Stimulated activated CD8-positive, alpha-beta memory T cell treated with anti-CD3 and anti-CD28 coated beads, Interleukin-15, amount 100 ng/mL, for 1 hour (primary cell): ENCODE measurements at places on chromosomes 12 and 14.

GRCh38 chr12:108361606-108362005, 22.5 kb upstream of the CMKLR1 start:
- DNase-seq, result no peak

DNA sequence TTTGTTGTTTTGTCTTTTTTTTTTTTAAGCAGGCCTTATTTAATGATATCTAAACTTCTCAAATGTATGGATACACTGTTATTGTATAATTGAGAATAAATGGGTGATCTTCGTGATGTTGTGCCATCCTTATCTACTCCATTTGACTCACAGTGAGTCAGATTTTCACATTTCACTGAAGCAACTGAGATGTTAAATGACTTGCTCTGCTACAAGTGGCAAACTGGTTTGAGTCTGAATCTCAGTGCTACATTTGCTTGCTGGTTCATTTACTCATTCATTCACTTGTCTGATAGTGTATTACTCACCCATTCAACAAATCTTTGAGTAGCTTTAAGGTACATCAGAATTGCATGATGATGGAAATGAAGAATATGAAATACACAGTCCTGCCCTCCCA, 2.6 kb downstream of the KIAA0586 start:
- DNase-seq, result no peak

DNA sequence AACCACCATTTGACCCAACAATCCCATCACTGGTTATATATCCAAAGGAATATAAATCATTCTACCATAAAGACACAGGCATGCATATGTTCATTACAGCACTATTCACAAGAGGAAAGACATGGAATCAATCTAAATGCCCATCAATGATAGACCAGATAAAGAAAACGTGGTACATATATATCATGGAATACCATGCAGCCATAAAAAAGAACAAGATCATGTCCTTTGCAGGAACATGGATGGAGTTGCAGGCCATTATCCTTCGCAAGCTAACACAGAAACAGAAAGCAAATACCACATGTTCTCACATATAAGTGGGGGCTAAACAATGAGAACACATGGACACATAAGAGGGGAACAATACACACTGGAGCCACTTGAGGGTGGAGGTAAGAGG, 15.7 kb downstream of the CAPRIN2 start:
- DNase-seq, result no peak

- no peak for DNase-seq
These were observed 108.6 kb upstream of the CCDC196 start for GRCh38 chr14:66377574-66377973.

- DNase-seq, result no peak
These were observed 475.5 kb downstream of the AACS start for GRCh38 chr12:125540580-125541204.
